ENCODE measurements at places on chromosomes 11 and 22.

DNA sequence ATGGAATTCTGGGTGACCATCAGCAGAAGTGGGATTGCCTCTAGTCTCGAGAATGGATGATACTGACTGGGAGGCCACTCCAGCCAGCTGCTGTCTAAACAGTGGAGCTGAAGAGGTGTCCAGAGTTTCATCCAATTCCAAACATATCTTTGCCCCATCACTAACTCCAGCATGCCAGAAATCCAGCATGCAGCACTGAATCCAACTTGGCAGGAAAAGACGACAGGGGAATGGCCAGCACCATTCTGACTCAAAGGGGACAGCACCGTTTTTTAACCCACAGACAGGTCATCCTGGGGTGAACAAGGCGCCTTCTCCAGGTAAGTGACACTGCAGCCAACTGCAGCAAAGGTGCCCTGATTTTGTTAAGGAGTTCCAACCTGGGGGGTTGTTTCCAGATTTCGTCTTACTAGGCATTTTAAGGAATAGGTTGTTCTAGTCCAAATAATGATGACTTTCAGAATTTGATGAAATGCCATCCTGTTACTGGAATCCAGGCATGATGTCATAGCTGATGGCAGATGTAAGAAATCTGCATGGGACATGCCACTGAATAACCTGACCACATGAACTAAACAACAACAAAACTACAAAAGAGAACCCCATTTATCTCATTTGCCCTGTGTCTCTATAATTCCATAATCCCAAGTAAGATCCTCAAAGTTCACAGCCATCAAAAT, 32.3 kb downstream of the FEZ1 start:
- no peak for DNase-seq

DNA sequence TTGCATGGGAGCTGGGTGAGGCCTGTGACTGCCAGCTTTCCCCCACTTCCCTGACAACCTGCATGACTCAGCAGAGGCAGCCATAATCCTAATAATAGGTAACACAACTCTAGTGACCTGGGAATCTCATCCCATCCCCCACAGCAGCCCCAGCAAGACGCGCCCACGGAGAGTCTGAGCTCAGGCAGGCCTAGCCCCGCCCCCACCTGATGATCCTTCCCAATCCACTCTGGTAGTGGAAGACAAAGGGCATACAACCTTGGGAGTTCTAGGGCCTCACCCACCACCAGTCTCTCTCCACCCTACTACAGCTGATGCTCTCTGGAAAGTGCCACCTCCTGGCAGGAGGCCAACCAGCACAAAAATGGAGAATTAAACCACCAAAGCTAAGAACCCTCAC, 60.3 kb downstream of the CWF19L2 start:
- no peak for DNase-seq

- peak; percentile 13 for DNase-seq
Measured at GRCh38 chr11:68140496-68141245, 19.5 kb upstream of the CHKA start.

DNA sequence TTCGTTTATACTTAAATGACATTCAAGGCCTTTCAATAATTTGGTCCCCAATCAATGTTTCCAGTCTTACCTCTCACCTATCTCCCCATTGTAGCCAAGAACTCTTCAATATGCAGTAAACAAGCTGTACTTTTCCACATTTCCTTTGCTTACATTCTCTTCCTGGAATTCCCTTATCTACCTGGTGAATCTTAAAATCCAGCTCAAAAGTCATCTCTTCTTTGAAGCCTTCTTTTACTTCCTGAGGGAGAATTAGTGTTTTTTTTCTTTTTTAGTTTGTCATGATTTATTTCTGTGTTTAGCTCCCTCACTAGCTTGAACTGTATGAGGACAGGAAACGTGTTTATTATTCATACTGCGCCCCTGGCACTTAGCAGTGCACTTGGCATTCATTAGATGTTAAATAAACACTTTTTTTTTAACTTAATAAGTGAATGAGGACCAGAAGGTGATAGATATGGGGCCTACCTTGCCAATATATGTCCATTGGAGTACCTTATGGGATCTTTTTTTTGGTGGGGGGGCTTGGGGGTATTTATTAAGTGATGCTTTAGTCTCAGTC, 4.9 kb upstream of the PTS start:
- no peak for DNase-seq

- no peak for DNase-seq
Measured at GRCh38 chr22:41683616-41684015, 5.1 kb downstream of the SNU13 start.

DNA sequence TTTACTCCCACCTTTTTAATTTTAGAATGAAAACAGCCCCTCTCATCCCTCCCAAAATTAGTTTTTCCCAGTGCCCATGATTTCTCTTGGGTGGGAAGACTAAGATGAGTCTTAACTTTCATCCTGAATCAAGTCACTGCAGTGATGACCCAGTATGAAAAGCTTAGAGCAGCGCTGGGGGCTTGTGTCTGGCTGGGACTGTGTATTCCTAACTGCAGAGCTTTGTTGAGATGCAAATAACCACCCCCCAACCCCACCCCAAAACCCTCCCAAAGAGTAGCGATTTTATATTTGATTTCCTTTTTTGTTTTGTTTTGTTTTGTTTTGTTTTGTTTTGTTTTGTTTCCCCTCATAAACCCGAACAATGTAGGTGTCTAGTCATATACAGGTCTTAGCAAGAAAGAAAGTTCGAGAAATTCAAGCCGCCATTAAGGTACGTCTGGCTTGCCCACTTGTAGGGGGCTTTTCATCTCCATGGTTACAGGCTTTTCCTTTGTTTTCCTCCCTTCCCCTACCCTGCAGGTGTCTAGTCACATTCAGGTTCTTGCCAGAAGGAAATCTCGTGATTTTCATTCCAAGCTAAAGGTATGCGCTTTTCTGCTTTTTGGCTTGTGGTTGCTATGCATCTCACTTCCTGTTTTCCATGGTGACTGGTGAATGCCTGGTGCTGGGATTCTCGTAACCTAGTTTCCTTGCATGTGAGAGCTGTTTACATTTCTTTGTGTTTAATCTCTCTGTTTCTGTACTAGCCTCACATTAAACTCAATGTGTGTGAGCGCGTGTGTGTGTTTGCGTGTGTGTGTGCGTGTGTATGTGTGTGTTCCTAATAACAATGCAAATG, 144.6 kb upstream of the RASSF10 start:
- no peak for DNase-seq

DNA sequence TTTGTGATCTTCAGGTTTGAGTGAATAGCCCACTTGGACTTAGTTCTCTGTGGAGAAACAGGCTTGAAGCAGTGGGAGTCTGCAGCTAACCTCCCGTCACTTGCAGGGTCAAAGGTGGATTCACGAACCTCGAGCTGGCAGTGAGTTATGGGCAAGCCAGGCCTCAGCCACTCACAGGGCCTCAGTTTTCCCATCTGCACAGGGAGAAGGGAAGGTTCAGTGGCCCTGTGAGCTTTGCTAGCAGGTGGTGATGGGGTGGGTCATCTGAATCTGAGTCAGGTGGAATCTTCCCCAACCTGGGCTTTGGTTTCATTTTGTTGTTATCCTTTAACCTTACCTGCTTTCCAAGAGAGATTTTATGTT, 86.6 kb upstream of the GRIK4 start:
- DNase-seq, result no peak

DNA sequence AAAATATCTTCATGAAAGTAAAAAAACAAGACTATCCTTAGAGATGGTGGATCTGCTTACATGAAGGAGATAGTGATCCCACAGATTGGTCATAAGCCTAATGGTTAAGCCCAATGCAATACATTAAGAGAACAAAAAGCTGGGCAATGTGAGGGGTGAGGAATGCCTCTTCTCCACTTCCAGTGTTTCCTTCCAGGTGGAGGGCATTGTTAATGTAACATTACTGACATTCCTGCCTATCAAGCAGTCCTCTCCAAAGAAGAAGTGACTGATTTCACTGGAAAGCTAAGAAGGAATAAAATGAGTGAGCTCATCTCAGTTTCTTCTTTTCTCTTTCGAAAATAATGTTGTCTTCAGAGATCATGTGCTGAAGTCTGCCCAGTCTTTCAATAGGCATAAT, 207.8 kb downstream of the RAB38 start:
- DNase-seq, result no peak

- DNase-seq, result no peak
Measured at GRCh38 chr22:38964989-38965388, 7.6 kb downstream of the APOBEC3A start.

DNA sequence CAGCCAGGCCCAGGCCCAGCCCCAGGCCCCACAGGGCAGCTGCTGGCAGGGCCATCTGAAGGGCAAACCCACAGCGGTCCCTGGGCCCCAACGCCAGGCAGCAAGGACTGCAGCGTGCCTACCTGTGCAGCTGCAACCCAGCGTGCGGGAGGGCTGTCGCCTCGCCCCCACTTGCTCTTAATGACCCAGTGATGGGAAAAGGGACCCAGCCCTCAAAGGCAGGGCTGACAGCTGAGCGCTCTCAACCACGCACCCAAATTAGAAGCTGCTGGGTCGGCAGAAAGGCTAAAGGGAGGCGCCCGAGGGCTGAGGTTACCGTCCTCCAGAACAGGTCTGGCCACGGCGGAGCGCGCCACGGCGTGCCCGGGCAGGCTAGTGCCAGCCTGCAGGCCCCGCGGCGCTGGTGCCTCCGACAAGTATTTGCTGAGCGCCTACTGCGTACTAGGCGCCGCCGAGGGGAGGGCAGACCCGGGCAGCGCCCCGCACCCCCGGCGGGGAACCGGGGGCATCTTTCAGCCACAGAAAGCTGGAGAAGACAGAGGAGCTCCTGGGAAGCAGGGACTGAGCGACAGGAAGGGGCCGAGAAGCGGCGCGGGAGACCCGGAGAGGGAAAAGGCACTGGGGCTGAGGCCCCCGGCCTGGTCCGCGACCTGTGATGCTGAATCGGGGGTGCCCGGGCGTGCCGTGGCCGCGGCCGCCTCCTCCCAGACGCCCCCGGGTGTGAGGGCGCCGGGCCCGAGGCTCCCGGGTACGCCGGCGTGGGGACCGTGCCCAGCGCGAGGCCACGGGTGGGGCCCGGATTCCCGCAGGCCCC, 773 bp downstream of the HRAS start:
- DNase-seq, result no peak

DNA sequence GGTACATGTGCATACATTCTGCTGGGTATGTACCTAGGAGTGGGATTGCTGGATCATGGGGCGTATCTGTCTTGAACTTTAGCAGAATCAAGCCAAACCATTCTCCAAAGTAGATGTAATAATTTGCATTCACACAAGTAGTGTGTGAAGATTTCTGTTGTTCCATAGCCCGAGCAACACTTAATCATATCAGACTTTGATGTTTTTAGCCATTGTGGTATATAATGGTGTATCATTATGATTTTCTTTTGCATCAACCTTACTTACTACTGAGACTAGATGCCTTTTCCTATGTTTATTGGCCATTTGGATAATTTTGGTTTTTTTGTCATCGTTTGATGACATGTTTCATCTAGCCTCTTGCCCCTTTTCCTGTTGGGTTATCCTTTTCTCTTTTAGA, 72.0 kb upstream of the TNRC6B start:
- no peak for DNase-seq

- DNase-seq, result no peak
Measured at GRCh38 chr11:95924414-95924760, 480 bp upstream of the MTMR2 start.

GRCh38 chr11:100221791-100222190, 465.3 kb upstream of the ARHGAP42 start:
- DNase-seq, result no peak

- no peak for DNase-seq
Measured at GRCh38 chr11:28400331-28401100, 292.3 kb downstream of the METTL15 start.

GRCh38 chr22:18048441-18048898, 24.1 kb upstream of the MICAL3 start:
- no peak for DNase-seq

DNA sequence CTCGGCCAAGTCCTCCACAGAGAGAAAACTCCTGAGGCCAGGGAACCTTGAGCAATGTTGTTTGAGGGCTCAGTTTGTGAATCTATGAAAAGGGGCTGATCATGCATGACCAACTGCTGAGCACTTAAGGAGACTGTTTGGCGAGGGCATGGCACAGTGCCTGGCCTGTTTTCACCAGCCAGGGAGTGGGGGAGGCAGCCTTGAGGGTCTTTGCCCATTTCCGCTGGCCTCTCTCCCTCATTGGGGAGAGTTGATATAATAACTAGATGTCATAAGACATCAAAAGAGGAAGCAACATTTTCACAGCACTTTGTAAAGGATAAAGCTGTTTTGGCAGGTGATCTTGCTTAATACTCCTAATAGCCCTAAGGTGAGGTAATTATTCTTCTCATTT, 110.6 kb downstream of the TP53I11 start:
- DNase-seq, result no peak

- DNase-seq, result no peak
Measured at GRCh38 chr11:33536178-33536577, 164.4 kb downstream of the C11orf91 start.

DNA sequence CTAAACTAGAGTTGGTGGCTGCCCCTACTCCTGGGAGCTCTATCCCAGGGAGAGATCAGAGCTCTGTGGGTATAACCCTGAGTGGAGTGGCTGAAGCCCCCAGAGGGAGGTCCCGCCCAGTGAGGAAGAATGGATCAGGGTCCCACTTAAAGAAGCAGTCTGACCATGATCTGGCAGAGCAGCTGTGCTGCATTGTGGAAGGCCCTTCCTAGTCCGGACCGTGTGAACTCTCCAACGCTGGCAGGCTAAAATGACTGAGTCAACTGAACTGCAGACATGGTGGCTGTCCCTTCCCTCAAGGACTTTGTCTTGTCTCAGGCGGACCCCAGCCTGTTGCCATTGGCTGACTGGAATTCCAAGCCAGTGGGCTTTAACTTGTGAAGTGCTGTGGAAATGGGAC, 494.2 kb downstream of the FAM181B start:
- no peak for DNase-seq

DNA sequence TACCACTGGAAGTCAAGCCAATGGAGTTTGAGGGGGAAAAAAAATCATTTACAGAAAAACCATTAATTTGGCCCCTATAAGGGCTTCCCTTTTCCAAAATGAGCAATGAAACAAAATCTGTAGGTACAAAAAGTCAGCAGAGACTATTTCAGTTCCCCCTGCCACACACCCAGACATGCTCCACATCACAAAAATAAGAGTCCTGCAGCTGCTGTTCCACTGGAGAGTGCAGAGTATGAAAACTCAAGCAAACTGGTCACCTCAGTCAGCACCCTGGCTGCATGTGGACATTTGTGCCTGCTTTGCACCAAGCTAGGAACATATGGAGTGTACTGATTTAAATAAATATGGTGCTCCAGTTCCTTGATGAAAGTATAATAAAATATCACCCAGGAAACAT, 15.1 kb downstream of the POU2AF1 start:
- no peak for DNase-seq

DNA sequence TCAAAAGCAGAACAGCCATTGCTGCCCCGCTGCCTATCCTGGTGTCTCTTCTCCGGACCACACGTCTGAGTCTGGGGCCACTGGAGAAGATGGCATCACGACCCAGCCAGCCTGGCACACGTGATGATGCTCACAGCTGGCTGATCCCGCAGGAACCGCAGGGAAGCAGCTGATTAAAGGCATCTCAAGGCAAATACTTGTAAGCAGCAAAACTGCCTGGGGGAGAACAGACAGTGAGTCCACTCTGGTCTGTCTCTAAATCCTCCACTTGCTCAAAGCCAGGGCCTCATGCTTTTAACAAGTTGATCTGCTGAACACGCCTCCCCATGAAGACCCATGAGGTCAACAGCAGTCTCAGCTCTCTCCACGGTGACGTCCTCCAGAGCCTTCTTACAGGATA, 108.6 kb downstream of the BRD1 start:
- no peak for DNase-seq
